ENCODE measurements at places on chromosomes 1 and 21.
A peak's percentile ranks its signal among the peaks of the same experiment; 100 is the strongest.

- no peak for DNase-seq
Observed at GRCh38 chr1:198082576-198082975, 74.2 kb upstream of the NEK7 start.

DNA sequence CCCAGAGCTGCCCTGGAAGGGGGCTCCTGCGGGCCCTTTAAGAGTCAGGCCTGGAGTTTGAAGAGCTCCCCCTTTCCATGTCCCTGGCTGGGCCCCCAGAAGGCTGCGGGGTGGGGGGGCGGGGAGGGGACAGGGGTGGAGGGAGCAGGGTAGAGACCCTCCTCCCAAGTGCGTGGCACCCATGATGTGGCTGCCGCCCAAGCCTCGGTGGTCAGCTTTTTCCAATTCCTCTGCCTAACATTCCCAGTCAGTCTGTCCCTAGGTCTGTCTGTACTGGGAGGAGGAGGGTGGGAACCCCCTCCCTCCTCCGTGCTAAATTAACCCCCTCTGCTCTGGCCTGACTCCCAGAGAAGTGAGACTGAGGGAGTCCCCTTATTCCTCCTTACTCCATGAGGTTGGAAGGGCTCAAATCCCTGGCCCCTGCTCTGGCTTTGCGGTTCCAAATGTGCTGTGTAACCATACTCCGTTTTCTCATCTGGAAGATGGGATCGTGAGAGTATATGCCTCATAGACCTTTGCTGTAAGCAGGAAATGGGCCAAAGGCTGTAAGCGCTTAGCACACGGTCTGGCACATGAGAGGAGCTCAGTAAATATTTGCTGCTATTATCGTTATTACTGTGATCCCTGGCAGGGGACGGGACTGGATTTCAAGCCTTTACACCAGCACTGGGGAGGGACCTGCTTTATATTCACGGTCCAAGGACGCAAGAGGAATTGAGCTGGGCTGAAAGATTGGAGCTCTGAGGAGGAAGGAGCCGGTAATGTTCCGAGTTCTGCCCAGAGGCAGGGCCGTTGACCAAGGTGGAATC, 658 bp upstream of the COL16A1 start:
- DNase-seq = no peak

GRCh38 chr1:234865171-234866006, 255.4 kb upstream of the IRF2BP2 start:
- DNase-seq = no peak

DNA sequence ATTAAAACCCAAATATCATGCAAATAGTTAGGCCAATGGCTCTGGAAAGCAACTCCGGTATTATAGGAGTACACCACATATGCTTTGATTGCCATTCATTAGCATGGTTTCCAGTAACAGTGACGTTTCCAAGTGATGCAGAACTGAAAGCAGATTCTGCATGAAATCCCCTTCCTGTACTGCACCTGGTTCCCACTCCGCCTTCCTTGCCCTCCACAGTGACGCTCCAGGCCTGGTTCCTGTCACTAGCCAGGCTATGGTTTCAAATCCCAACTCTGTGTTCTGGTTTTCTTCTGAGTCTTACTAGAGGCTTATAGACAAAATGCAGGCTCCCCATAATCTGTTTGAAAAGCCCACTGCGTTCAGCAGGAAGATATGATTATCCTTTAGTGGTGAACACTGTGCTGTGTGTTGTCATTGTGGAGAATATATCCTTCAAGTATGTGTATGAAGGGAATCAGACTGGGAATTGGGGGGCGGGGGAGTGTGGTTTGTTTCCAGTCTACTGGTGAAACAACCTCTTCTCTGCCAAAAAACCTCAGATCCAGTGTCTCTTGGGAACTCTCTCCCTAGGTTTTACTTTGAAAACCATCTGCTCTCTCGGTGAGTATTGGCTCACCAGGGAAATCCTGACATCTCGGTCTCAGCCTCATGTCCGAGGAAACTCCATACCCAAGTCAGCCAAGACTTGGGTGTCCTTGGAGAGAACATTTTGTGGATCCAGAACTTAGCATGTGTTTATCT, 78.7 kb downstream of the TYW3 start:
- DNase-seq = no peak

DNA sequence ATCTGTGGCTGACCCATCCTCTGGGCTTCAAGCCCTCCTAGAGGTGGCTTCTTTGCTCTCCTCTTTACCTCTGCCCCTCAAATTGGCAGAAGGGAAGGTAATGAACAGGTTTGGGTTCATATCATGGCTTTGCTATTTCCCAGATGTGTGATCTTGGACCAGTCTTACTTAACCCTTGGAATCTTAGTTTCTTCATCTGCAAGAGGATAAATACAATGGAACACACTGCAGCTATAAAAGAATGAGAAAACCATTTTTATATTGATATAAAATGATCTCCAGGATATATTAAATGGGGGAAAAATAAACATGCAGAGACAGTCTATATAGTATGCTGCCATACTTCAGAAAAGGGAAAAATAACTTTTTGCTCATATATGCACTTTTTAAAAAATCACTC, 5.6 kb downstream of the GLMP start:
- no peak for DNase-seq

DNA sequence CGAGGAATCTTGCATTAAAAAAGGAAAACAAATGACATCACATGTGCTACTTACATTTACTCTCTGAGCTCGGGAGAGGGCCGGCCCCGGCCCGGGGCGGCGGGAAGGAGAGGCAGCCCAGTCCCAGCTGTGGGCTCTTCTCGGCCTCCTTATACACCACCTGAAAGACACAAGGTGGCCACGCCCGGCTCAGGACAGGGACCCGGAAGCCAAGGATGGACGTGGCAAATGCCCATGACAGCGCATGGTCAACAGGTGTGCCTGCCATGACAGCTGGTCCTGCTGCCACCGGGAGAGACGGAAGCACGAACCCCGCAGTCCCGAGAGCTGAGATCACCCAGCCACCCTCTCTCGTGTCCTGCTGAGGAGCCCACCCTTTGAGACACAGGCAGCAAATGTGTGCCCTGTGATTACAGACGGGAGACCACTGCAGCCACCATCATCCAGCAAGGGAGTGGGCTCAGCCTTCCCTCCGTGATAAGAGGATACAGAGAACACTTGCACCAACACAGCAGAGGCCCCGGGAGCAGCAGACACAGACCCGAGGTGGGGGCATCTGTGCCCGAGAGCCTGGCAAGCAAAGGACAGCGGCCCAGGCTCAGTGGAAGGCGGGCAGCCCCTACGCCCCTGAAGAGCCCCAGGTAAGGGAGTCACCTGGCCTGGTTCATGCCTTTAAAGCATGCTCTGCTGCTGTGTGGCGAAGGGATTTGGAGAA, 8.7 kb downstream of the TPRG1L start:
- no peak for DNase-seq

DNA sequence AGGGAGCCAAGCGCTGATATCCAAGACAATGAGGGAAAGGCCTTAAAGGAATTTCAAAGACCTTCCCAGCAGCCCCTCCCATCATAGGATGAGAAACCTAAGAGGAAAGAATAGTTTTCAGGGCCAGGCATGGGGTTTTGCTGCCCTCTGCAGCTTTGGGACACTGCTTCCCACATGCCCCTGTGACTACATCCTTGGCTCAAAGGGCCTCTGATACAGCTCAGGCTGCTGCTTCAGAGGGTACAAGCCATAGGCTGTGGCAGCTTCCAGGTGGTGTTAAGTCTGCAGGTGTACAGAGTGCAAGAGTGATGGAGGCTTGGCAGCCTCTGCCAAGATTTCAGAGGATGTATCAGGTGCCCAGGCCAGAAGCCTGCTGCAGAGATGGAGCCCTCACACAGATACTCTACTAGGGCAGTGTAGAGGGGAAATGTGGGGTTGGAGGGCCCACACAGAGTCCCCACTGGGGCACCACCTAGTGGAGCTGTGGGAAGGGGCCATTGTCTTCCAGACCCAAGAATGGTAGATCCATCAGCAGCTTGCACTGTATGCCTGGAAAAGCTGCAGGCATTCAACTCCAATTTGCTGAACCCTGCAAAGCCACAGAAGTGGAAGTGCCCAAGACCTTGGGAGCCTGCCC, 125.8 kb downstream of the SLC45A1 start:
- DNase-seq = no peak

DNA sequence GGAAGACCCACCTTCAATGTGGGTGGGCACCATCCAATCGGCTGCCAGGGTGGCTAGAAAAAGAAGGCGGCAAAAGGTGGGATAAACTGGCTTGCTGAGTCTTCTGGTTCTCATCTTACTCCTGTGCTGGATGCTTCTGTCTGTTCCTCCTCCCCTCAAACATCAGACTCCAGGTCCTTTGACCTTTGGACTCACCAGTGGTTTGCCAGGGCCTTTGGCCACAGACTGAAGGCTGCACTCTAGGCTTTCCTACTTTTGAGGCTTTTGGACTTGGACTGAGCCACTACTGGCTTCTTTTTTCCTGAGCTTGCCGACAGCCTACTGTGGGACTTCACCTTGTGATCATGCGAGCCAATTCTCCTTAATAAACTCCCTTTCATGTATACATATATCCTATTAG, 55.9 kb downstream of the VCAM1 start:
- no peak for DNase-seq

DNA sequence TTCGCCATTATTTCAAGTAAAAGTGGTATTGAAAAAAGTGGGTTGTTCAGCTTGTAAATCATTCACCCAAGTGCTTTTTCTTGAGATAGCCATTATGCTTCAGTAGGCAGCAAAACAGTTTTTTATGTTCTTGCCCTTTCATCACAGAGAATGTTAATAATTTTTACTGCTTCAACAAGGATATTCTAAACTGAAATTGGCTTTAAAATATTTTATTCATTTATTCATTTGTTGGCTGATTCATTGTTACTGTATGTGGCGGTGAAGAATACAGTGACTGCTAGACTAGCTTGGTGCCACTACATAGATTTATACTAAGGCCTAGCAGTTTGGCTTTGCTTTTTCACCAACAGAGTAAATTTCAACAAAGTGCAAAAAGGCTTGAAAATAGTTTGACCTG, 121.5 kb downstream of the OLFML2B start:
- no peak for DNase-seq

- DNase-seq = no peak
Observed at GRCh38 chr1:194548071-194548470, 1361.7 kb upstream of the B3GALT2 start.

GRCh38 chr1:216014086-216014485, 409.2 kb downstream of the USH2A start:
- DNase-seq = no peak

DNA sequence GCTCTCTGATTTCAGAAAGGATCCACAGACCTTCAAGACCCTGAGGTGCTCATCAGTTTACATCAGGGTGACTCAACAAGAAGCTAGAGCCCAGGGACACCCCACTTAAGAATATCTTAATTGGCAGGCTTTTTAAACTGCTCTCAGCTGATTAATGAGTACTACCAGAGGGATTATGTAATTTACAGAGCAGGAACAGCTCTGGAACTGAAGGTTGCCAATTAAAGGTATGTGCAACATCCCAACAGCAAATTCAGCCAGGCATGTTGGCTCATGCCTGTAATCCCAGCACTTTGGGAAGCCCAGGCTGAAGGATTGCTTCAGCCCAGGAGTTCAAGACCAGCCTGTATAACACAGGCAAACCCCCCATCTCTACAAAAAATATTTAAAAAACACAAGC, 295.7 kb downstream of the SETD4 start:
- no peak for DNase-seq

- DNase-seq = no peak
Observed at GRCh38 chr1:44220001-44220751, 6.9 kb downstream of the DMAP1 start.

GRCh38 chr1:37105911-37106310, 71.6 kb upstream of the GRIK3 start:
- DNase-seq = no peak

GRCh38 chr1:153404768-153405167, 11.6 kb upstream of the S100A7A start:
- DNase-seq = no peak

DNA sequence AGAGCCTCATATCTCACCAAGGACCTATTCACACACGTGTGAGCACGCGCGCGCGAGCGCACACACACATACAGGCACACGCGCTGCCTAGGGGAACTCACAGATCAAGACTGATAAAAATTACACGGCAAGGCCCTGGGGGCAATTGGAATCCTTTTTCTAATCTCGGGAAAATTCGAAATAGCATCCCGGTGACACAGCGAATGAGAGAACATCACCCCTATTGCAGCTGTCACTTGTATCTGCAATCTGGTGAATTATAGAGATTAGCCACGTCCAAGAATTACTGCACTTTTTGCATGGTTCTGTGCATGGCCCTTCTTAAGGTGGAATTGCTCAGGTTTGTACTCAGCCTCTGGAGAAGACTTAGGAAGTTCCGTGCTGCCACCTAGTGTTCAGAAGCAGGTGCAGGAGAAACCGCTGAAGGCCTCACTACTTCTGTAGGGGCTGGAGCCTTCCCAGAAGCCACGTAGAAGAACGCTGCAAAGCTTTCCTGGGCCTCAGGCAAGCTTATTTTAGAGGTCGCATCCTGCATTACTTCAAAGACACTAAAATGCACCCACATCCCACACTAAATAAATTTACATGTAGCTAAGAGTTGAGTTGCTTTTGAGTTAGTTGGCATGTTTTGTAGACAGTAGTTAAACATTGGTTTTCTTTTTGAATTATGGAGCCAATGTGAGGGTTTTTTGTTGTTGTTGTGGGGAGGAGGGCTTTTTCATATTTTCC, 229.2 kb upstream of the CAMK1G start:
- peak; percentile 82 for DNase-seq

DNA sequence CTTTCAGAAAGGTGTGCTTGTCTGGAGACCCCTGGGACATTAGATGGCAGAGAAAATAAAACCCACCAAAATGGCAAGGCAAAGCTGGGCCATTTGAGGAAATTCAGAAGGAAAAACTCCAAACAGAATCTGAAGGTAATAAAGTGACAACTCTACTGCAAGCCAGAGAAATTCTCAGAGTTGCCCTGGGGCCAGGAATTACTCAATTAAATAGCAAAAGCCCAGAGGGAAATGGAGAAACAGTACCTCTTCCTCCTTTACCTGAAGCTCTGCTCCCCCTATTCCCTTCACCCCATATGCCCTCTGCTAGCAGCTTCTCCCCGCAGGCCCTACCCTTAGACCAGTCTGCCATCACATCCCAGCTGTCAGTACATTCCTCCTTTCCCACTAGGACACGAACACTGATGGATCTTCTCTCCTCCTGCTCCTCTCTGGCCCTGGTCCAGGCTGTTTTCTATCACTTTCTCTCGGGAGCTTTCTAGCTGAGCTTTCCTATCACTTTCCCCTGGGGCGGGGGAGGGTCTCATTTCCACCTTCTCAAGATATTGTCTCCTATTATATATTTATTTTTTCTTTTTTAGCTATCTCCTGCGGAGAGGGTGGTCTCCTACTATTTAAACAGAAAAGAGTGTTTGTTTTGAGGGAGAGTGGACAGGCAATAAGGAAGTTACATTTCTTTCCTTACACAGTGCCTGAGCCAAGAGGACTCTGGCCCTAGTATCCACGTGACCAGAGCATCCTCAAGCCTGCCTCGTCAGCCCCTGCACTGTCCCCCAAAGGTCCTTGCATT, 47.7 kb upstream of the RBM15 start:
- DNase-seq = no peak

GRCh38 chr1:78383923-78384322, 106.9 kb upstream of the PTGFR start:
- no peak for DNase-seq

GRCh38 chr1:6148497-6149241, 31.5 kb downstream of the CHD5 start:
- no peak for DNase-seq

- DNase-seq = no peak
Observed at GRCh38 chr1:29563092-29563491, 326.8 kb downstream of the PTPRU start.

All from AG04449 (cell line).